Gastrocnemius medialis (tissue), 4 donors: ENCODE measurements at places on chromosomes 3 and 15. TPM values are rescaled to one million over a fixed set of nuclear protein-coding genes. Genes with fewer than 3 reads are reported as not detected.

DNA sequence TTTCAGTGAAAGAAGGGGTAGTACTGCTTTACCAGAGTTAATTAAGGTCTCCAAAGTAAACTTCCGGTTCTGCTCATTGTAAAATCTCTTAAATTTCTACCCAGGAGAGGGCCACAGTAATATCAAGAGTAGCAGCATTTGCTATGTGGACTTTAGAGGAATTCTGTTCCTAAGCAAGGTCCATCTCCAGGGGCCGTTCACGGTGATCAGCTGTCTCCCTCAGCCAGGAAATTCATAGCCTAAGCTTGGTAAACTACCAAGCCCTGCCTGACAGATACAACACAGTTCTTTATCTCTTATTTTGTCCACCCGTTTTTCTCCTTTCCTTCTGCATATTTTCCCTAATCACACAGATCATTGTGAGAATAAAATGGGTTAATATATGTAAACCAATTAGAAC lies 2.3 kb downstream of the DUT start:
- DNase-seq = no peak

GRCh38 chr15:25717127-25717456 lies 146.0 kb downstream of the ATP10A start:
- DNase-seq = no peak

- no peak for DNase-seq
These were observed 34.9 kb downstream of the MAGEF1 start for GRCh38 chr3:184676927-184677326.

STARD5 gene
- 0.68 TPM for total RNA-seq

GRCh38 chr3:166472015-166472414 lies 634.8 kb upstream of the BCHE start:
- DNase-seq = no peak

- DNase-seq = no peak
These were observed 63.3 kb downstream of the BOC start for GRCh38 chr3:113274425-113275257.
